Hypothalamus (tissue), 51 donors: ENCODE measurements at places on chromosomes 7 and 10.

DNA sequence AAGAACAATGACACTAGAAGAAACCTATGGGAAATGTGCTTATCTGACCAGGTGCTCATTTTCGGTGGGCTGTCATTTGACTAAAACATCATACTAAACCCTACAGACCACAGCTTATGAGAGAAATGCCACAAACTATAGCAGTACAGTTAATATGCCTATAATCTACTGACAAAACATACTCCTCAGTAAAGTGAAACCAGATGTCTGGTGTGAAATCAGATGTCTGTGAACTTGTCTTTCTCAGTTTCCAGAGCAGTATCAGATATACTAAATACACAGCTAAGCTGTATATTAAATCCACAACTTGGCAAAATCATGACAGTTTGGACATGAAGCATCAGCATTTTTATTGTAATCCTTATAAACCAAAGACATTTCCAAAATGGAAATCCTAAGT, 3.3 kb downstream of the IMMP2L start:
- no peak for DNase-seq

DNA sequence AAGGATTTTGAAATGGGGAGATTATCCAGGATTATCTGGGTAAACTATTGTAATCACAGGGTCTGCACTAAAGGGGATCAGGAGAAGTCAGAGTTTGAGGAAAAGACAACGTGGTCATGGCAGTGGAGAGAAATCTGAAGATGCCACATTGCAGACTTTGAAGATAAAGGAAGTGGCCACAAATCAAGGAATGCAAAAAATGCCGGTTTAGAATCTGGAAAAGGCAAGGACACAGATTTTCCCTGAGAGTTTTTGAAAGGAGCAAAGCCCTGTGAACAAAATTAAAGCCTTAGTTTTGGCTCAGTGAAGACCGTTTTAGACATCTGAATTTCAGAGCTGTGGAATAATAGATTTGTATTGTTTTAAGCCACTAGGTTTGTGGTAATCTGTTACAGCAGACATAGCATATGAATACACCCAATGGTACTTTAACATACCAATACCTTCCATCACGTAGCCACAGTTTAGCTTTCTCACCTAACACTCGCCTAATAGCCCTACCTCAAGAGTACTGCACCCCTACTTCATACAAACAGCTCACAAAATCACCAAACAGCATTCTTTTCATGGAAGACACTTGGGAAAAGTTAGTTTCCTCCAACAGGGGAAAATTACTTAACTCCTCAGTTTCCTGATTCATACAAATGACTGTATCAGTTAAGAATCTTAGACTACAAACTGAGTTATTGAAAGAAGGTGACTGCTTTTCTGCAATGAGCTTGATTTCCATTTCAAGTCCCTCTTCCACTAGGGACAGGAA, 446.5 kb downstream of the INHBA start:
- no peak for DNase-seq

- DNase-seq: no peak
Measured at GRCh38 chr10:94630017-94630688, 53.4 kb upstream of the CYP2C18 start.

DNA sequence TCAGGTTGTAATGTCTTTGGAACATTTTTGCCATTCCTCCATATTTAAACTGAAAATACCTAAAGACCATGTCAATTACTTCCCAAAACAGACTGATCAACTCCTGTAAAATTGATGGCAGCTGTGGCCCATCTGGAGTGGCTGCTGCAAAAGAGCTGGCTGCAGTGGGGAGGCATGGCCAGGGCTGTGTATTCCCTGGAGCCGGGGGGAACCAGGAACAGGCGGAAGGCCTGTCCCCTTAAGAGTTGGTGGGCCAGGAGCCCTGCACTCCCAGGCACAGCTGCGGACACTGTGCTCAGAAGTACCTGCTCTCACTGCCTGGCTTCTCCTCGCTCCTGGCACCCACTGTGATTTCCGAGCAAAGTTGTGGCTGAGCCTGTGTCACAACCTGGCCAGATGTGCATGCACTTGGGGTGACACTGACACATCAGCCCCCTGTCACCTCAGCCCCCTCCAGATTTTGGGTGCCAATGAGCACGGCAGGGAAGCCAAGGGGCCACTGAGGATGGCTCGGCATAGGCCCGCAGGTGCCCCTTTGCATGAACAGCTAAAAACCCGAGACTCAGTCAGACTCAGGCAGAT, 116.1 kb downstream of the DGKB start:
- no peak for DNase-seq

DNA sequence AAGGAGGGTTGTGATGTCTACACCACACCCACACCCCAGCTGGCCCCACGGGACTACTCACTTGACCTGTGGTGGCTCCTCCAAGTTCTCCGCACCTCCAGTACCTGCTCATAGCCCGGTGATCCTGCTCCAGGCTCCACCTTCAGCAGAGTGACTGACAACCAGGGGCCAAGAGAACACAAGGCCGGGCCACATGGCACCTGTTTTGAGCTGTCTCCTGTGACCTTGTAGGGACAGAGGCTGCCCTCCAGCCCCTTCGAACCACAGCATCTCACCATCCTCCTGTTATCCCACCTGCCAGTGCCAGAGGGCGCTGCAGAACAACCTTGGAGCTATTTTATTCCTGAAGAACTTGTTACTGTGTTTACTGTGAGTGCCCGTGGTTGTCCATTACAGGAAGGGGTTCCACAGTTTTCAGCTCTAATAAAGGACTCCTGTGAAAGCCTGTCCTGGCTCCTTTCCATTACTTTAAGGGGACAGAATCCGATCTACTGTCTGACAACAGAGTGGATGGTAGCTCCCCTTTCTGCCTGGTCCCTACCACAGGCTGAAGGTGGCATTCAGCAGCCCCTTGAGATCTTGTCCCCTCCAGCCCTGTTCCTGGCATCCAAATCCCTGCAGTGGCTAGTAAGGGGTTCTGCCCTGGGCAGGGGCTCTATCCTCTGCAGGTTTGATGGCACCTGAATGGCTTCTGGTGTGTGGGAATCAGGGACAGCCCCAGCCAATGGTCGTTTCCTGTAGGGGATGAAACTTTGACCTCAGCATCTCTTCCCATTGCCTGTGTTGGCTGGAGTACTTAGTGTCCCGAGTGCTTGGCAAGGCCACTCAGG, 50.8 kb downstream of the C10orf120 start:
- DNase-seq: peak; percentile 47

GRCh38 chr7:128939861-128940410, 2.2 kb downstream of the IRF5 start:
- no peak for DNase-seq

- no peak for DNase-seq
Measured at GRCh38 chr7:51007551-51008505, 225.1 kb upstream of the GRB10 start.

DNA sequence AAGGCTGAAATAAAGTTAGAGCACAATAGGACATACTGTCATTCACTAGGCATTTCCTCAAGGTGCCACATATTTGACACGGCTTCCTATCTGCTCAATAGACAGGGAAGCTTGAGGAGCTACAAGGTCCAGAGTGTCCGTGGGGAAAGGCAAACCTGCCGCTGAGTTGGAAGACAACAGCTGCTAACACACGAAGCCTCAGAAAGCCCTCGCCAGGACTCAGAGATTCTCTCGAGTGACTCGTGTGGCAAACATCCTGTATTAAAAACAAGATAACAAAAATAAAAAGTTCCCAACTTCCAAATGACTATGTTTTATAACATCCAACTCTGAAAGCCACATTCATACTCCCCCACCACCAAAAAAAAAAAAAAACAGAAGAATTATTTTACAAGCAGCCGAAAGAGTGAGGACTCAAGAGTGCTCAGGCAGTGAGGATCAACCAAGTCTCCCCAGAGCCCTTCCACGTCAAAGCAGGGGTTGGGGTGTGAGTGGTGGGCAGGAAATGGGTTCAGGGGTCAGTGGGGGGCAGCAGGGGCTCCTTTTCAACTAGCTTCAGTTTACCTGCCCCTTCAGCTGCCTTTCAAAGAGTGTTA, 67.6 kb downstream of the STK17A start:
- no peak for DNase-seq

- no peak for DNase-seq
Measured at GRCh38 chr10:87860156-87860795, 3.1 kb downstream of the KLLN start.

DNA sequence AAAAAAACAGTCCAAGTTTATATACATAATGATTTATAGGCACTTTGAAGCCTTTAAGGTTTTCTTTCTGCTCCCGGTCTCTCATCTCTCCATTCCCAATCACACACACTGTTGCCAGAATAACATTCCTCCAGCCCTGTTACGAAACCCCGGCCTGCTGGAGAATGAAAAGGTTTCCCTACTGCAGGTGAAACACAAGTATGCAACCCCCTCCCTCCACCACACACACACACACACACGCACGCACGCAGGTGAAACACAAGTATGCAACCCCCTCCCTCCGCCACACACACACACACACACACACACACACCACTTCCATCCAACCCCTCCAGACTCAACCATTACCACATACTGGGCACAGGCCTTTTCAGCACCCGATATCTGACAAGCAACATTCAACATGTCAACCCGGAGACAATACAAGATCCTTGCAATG, 87.5 kb downstream of the PARD3 start:
- DNase-seq: no peak

DNA sequence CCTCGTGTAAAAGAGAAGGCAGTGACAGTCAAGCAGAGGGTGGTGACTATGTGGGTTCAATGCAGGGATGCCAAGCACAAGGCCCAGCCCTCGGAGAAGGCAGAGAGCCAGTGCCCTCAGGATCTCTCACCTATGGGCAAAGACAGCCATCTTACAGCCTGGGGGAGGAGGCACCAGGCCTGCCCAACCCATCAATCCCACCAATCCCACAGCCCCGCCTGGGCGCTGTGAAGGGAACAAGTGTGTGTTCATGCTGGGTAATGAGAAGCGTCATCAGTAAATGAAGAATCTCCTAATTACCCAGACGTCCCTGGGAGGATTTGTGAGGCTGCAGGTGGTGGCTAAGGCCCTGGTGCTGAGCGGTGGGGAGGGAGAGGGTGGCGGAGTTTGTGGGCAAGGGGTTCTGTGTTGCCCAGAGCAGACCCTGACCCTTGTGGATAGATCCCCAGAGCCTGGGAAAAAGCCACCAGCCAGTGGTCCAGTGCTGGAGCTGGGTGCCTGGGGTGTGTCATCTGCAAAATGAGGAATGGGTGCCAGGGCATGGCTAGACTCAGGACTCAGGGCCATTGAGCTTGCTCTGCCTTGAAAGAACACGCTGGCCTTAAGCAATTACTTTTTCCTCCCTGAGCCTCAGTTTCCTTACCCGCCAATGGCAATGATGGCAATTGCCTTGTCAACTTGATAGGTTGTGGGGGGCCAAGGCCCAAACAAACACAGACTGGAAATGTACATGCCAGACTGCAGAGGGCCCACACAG, 128.1 kb upstream of the UNC5B start:
- no peak for DNase-seq

DNA sequence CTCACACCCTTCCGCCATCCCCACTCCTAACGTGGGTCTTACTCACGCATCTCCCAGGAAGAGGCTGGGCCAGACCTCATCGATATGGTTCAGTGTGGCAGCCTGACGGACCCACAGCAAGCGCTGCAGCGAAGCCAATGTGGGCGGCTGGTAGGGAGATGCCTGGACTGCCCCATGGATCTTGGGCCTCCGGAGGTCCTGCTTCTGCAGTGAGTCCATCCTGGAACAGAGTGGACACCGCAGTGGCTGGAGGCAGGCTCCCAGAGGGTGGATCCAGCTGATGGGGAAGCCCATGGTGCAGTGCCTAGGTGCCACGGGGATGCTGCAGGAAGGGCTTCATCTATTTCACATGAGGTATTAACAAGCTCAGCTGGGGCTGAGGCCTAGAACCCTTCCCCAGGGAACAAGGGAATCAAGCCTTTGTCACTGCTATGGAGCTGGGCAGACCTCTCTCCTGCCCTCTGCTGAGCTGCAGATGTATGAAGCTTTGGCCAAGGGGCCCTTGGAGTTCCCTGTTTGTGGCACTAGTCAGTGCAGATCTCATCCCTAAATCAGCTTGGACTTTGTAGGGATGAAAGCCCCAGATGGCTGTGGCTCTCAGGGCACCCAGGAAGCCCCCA, 13.7 kb upstream of the SAMD8 start:
- no peak for DNase-seq

DNA sequence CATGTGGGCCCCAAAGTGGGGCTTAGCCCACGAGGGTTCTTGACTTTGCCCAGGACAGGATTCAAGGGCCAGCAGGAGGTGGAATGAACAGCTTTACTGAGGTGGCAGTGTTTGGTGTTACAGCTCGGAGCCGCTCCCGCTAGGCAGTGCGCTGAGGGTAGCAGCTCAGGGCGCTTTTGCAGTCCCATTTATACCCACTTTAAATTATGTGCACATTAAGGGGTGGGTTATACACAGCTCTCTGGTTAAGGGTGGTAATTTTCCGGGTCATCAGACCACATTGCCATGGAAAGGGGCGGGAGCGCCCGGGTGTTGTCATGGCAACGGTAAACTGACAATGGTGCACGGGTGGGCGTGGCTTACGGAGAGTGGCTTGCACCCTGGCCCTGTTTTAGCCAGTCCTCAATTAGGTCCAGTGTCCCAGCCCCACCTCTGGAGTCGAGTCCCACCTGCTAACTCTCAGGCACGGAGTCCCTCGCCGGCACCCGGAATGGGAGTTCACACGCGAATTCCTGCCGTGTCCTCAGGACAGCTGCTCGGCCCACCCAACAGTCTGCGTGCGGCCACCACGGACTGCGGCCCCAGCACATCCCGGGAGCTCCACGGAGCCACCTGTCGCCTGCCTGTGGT, 58.2 kb upstream of the PDGFA start:
- DNase-seq: no peak

GRCh38 chr7:116886543-116887156, 24.3 kb downstream of the CAPZA2 start:
- DNase-seq: no peak

DNA sequence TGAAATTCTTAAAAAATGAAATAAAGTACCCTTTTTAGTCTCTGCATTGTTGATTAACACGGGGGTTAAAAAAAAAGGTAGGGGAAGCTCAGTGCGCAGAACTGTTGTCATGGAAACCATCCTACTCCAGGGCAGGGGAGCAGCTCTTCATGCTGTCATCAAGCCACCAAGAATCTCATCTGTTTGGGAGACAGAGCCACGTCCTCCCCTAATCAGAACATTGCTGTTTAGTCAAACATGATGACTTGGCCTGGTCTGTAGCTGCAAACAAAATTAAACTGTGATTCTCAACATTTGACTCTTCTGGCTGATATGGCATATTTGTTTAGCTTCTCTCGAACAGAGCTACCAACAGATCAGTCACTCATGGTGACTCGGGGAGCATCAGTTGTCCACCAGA, 254.4 kb upstream of the KLF14 start:
- no peak for DNase-seq
